T-helper 2 cell treated with Interferon-gamma antibody and Interleukin-4, amounts not matched to agents 5 μg/mL and 100 μg/mL, for 36 hours (primary cell): ENCODE measurements at places on chromosomes 5 and 9.
A peak's percentile ranks its signal among the peaks of the same experiment; 100 is the strongest.

- no peak for DNase-seq
Observed at GRCh38 chr5:14453481-14453880, 128.1 kb upstream of the OTULINL start.

GRCh38 chr9:93520523-93520922 lies 55.9 kb upstream of the PHF2 start:
- no peak for DNase-seq

DNA sequence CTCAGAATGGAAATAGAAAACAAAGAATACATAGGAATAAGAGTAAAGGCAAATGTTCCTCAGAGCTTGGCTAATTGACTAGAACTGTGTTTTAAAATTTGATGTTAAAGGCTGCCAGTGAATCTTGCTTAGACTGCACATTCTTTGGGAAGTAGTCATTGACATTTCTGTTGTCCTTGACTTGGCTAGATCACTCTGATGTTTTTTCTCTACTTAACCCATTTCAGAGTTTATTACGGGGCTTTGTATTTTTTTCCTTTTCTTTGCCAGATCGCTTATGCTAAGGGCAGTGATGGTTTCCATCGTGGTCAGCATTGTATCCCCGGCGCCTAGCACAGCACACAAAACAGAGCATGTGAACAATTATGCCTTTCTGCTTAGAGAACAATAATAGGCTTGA lies 1126.7 kb upstream of the CDH9 start:
- DNase-seq = no peak

DNA sequence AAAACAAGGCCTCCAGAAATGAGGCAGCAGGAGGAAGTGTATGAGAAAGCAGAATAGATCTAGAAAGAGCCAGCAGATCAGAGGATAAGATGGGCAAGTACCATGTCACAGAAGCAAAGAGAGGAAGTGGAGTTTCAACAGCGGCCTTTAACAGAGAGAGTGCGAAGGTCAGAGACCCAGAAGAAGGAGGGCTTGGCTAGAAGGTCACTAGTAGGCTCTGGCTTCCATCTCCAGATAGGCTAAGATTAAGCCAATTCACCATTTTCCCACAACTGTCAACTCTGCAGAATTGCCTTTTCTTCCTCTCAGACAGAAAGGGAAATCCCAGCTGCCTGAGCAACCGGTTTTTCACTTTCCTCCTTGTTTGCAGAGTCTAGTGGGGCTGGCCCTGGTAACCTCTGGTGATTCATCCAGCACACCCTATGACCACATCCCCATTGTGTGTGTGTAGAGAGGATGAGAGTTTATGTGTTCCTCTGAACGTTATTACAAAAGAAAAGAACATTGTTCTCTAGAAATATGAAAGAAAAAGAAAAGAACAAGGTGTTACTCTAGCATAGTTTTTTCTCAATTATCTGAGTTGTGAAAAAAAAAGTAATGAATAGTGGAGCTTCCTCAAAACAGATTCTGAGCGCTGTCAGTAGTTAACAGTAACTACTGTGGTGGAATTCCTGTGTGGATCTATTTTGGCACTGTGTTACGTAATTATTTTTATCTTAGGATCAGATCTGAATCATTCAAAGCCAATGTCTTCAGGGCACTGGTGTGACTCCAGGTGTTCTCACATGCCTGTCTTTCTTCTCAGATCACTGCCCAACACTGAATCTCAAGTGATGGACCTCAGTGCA lies 220.4 kb downstream of the ARRDC3 start:
- peak; percentile 82 for DNase-seq

DNA sequence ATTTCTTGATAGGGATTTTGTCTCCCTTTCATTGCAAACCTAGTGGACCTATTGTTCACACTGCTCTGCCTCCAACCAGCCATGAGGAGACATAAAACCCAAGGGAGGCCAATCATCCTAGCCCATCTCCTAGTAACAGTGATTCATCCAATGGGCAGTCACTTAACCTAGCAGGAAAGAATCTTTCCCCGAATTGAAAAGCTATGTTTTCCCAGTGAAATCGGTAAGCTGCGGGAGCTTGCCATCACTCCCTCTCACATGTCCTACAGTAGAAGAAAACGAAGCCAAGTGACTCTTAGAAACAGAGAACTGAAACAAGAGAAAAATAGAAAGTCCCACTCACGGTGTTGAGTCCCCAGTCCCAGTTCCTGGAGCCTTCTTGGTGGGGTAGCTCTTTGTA lies 123.3 kb downstream of the SUSD1 start:
- DNase-seq = no peak

DNA sequence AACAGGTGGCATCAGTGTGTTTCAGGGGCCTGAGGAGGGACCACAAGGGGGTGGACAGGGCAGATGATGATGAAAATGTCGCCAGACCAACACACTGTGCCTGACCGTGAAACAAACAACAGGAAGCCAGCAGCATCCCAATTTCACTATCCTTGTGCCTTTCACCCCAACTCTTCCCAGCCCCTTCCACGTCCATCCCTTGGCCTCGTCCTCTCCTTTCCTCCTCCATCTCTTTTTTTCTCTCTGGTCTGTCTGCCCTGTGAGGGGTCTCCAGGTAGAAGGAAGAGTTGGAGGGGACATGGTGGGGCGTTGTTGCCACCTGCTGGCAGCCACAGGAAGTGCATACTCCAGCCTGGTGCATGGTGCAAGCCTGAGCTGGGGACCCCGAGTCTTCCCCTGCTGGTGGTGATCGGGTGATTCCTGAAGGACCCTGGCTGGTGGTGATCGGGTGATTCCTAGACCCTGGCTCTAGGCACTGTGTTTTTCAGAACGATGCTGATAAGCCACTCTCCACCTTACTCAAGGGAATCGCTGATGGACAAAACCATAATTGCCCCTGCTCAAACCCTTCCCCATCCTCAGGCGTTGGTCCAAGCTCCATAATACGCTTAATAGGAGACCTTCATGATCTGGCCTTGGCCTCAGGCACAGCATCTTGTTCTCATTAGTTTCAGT lies 21.7 kb upstream of the NSD1 start:
- peak; percentile 42 for DNase-seq

DNA sequence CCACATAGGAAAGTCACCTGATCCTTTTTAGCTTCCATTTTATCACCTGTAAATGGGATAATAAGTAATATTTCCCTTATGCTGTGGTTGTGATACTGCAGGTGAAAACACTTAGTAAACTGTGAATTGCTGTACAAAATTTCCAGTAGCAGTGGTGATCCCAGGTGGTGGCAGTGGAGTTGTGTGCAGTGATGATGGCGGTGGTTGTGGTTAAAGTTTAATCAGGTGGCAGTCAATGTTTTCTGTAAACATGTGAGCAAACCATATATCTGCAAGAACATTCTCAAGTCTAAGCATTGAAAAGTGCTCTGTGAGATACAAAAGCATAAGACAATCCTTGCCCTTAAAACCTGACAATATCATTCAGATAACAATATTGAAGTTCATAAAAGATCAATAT lies 480.2 kb downstream of the RASEF start:
- no peak for DNase-seq

DNA sequence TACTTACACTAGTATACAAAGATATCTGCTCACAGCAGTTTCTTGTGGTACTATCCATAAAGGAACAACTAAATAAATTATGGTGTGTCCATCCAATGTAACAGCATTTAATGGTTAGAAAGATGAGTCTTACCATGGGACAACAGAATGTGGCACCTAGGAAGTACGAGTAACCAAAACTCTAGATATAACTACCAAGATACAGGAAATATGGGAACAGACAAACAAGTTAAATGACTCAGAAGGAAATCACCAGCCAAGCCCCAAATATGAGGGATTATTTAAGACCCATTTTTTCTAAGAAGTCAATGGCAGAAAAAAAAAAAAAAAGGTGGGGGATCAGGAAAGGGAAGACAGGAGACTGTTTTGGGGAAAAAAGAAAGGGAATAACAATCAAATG lies 294.8 kb downstream of the PRELID2 start:
- no peak for DNase-seq
